Esophagus squamous epithelium (tissue), 5 donors: ENCODE measurements at places on chromosomes 12 and 14.
A peak's percentile ranks its signal among the peaks of the same experiment; 100 is the strongest.

- no peaks in the 10 kb centered on the region for H3K36me3 ChIP-seq
- no peak for DNase-seq
- H3K27me3 ChIP-seq = no peaks in the 10 kb centered on the region
- H3K4me3 ChIP-seq = no peak overlapping the region
- H3K4me1 ChIP-seq = no peaks in the 10 kb centered on the region
Measured at GRCh38 chr14:52279408-52279807, 11.9 kb downstream of the PTGDR start.

GRCh38 chr14:34013721-34014060 lies 62.8 kb upstream of the EGLN3 start:
- H3K36me3 ChIP-seq = no peaks in the 10 kb centered on the region
- H3K4me3 ChIP-seq = no peak overlapping the region
- H3K4me1 ChIP-seq = no peaks in the 10 kb centered on the region
- H3K27me3 ChIP-seq = no peaks in the 10 kb centered on the region
- H3K27ac ChIP-seq = no peak overlapping the region

DNA sequence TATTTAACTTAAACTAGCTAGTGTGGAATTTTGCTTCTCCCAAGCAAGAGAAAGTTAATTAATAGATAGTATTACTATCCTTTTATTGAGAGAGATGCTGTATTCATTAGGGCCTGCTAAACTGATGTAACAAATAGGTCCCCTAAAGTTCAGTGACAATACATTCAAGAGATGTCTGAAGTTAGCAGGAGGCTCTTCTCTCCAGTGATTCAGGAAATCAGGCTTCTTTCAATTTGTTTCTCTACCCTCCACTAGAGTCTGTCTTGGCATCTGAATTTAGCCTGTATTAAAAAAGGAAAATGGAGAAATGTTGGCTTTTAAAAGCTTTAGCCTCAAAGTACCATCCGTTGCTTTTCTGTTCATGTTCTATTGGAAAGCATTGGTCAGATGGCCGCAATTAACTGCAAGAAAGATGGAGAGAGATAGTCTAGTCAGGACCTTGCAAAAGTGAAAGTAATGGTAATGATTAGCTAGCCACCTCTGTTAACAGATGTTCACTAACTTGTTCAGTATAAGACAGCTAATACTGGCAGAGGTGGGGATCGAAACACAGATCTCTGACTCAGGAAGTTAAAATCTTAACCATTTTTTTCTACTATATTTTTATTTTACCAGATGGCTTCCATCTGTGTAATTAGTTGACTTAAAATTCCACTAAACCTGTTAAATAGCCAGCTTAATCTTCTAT lies 786.8 kb downstream of the TMTC2 start:
- H3K36me3 ChIP-seq = no peaks in the 10 kb centered on the region
- no peaks in the 10 kb centered on the region for H3K27me3 ChIP-seq
- DNase-seq = no peak
- no peaks in the 10 kb centered on the region for H3K4me1 ChIP-seq
- no peak overlapping the region for H3K4me3 ChIP-seq
- H3K27ac ChIP-seq = no peak overlapping the region

- H3K36me3 ChIP-seq = no peaks in the 10 kb centered on the region
- no peak overlapping the region for H3K27ac ChIP-seq
Measured at GRCh38 chr12:51075390-51075789, 8.0 kb downstream of the CSRNP2 start.

- peaks cover 11% of the 10 kb centered on the region for H3K4me1 ChIP-seq
- DNase-seq = no peak
- no peaks in the 10 kb centered on the region for H3K27me3 ChIP-seq
Measured at GRCh38 chr12:47091009-47091408, 11.2 kb upstream of the AMIGO2 start.

DNA sequence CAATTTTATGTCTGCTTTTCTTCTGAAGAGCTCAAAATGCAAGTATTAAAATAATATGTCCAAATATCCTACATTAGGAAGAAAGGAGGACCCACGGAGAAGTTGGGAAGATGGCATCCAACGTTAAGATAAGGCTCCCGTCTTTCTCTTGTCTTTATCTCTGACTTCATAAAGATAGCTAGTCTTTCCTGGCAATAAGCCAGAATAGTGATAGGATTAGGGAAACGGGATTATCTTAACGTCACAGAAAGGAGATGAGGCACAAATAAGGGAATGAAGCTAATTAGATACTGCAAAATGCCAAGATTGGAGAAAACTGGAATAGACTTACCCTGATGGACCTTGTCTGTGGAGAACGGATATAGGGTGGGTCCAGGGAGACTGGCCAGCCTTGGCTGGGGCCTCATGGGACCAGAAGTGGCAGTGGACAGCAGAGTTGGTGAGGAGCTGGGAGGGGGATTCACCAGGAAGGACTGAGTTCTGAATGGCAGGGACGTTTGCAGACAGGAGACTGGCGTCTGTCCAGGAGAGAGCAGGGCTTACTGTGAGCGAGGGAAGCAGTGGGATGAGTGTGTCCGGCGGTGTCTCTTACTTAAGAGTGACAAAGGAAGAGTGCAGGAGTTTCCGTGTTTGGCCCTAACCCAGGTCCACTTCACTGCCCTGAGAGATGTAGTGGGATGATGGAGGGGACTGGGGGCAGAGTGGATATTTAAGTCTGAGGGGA lies 119.9 kb downstream of the CACNA1C start:
- no peaks in the 10 kb centered on the region for H3K27me3 ChIP-seq
- no peak overlapping the region for H3K27ac ChIP-seq
- no peak for DNase-seq
- no peaks in the 10 kb centered on the region for H3K4me1 ChIP-seq
- no peaks in the 10 kb centered on the region for H3K36me3 ChIP-seq

- H3K36me3 ChIP-seq = no peaks in the 10 kb centered on the region
- H3K4me1 ChIP-seq = peaks cover 28% of the 10 kb centered on the region
- no peak overlapping the region for H3K4me3 ChIP-seq
- peak overlapping the region; percentile 55 for H3K27ac ChIP-seq
Measured at GRCh38 chr14:68285421-68286179, 466.0 kb downstream of the RAD51B start.

- no peak overlapping the region for H3K27ac ChIP-seq
- H3K4me1 ChIP-seq = peaks cover 29% of the 10 kb centered on the region
- no peaks in the 10 kb centered on the region for H3K36me3 ChIP-seq
- no peaks in the 10 kb centered on the region for H3K27me3 ChIP-seq
- H3K4me3 ChIP-seq = no peak overlapping the region
Measured at GRCh38 chr14:54562334-54562733, 4.6 kb upstream of the SAMD4A start.

DNA sequence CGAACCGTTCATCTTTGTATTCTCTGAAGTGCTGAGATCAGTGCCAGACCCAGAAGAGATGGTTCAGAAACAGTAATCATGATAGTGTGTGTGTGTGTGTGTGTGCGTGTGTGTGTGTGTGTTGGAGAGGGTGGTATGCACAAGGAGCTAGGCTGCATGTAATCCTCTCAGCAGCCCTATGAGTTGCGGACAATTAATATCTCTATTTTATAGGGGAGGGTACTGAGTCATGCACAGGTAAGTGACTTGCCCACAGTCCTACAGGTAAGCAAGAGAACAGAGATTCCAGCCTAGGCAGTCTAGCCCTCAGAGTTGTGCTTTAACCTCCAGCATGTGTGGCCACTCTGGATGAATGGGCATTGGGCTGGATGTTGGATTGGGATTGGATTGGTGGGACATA lies 27.9 kb upstream of the TCL1A start:
- H3K27me3 ChIP-seq = peaks cover 19% of the 10 kb centered on the region
- H3K4me3 ChIP-seq = no peak overlapping the region
- no peak for DNase-seq
- H3K27ac ChIP-seq = no peak overlapping the region
- H3K4me1 ChIP-seq = peaks cover 6% of the 10 kb centered on the region

DNA sequence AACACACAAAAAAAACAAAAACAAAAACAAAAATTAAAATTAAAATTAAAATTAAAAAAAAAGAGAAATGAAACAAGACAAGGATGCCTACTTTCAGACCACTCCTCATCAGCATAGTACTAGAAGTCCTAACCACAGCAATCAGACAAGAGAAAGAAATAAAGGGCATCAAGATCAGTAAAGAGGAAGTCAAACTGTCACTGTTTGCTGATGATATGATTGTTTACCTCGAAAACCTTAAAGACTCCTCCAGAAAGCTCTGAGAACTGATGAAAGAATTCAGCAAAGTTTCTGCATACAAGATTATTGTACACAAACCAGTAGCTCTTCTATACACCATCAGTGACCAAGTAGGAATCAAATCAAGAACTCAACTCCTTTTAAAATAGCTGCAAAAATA lies 29.2 kb downstream of the ALG10 start:
- no peaks in the 10 kb centered on the region for H3K4me1 ChIP-seq
- no peaks in the 10 kb centered on the region for H3K27me3 ChIP-seq
- H3K27ac ChIP-seq = no peak overlapping the region

DNA sequence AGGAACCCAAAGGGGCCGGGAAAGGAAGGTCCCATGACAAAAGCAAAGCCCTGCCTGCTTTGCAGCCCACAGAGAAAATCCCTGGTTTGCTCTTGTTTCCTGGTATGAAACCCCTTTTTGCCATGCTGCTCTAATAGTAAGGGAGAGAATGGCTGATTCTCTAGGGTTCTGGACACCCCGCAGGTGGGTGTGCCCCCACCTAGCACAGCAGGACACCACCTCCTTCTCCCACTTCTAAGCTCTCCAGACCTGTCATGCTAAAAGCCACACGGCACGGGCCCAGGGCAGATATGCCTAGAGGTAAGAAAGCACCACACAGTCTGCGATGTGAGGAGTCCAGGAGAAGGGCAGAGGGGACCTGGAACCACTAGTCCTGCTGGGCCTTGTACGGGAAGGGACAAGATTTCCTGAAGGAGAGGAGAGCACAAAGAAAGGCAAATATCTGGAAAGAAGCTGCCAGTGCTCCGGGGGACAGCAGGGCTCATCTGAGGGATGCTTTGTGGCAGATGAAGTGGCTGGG lies 113.3 kb downstream of the BCL11B start:
- H3K4me3 ChIP-seq = no peak overlapping the region
- no peaks in the 10 kb centered on the region for H3K36me3 ChIP-seq
- DNase-seq = no peak
- H3K27me3 ChIP-seq = no peaks in the 10 kb centered on the region
- H3K27ac ChIP-seq = no peak overlapping the region

GRCh38 chr12:72982356-72982755 lies 710.2 kb downstream of the TRHDE start:
- no peak overlapping the region for H3K27ac ChIP-seq
- no peaks in the 10 kb centered on the region for H3K27me3 ChIP-seq
- no peak for DNase-seq
- H3K4me3 ChIP-seq = no peak overlapping the region

GRCh38 chr14:61524936-61525292 lies 170.4 kb upstream of the HIF1A start:
- no peaks in the 10 kb centered on the region for H3K27me3 ChIP-seq
- peaks cover 7% of the 10 kb centered on the region for H3K36me3 ChIP-seq
- H3K4me1 ChIP-seq = peaks cover 43% of the 10 kb centered on the region
- peak overlapping the region; percentile 84 for H3K27ac ChIP-seq
- no peak overlapping the region for H3K4me3 ChIP-seq

- peaks cover 24% of the 10 kb centered on the region for H3K4me1 ChIP-seq
- peaks cover 16% of the 10 kb centered on the region for H3K36me3 ChIP-seq
- no peak for DNase-seq
- H3K27me3 ChIP-seq = no peaks in the 10 kb centered on the region
- peak overlapping the region; percentile 96 for H3K27ac ChIP-seq
- peak overlapping the region; percentile 74 for H3K4me3 ChIP-seq
Measured at GRCh38 chr14:24369463-24369862, 1.5 kb downstream of the NFATC4 start.

- DNase-seq = no peak
- no peaks in the 10 kb centered on the region for H3K36me3 ChIP-seq
- no peak overlapping the region for H3K4me3 ChIP-seq
- H3K27me3 ChIP-seq = no peaks in the 10 kb centered on the region
- H3K4me1 ChIP-seq = no peaks in the 10 kb centered on the region
Measured at GRCh38 chr12:115404761-115405470, 720.9 kb upstream of the TBX3 start.

DNA sequence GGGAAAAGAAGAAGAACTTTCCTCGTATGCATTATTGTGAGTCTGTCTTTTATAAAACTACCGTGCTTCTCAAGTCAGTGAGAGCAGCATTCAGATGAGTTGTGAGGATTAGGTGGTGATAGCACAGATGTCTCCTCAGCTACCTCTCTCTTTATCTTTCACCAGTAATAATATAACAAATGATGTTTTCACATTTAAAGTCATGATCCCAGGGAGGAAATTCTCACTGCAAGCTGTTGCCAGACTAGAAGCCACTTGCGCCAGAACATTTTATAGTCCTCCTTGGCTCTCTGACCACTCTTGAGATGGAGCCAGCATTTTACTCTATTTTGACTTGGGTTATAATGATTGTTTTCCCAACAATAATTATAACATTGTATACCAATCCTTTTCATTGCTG lies 443.1 kb downstream of the AEBP2 start:
- no peak overlapping the region for H3K27ac ChIP-seq
- no peaks in the 10 kb centered on the region for H3K36me3 ChIP-seq
- peaks cover 4% of the 10 kb centered on the region for H3K4me1 ChIP-seq

GRCh38 chr12:120252071-120252906 lies 13.2 kb downstream of the PXN start:
- H3K36me3 ChIP-seq = no peaks in the 10 kb centered on the region
- no peak overlapping the region for H3K4me3 ChIP-seq
- no peak overlapping the region for H3K27ac ChIP-seq
- no peaks in the 10 kb centered on the region for H3K27me3 ChIP-seq
- peaks cover 70% of the 10 kb centered on the region for H3K4me1 ChIP-seq
- DNase-seq = no peak
